Cerebellar nuclear complex (tissue), 1 donor: ENCODE measurements at places on chromosomes 11 and 22.

GRCh38 chr22:36756746-36757655, 18.9 kb downstream of the IFT27 start:
- DNase-seq, result no peak

- no peak for DNase-seq
These were observed 165.6 kb downstream of the ETS1 start for GRCh38 chr11:128421577-128422330.

DNA sequence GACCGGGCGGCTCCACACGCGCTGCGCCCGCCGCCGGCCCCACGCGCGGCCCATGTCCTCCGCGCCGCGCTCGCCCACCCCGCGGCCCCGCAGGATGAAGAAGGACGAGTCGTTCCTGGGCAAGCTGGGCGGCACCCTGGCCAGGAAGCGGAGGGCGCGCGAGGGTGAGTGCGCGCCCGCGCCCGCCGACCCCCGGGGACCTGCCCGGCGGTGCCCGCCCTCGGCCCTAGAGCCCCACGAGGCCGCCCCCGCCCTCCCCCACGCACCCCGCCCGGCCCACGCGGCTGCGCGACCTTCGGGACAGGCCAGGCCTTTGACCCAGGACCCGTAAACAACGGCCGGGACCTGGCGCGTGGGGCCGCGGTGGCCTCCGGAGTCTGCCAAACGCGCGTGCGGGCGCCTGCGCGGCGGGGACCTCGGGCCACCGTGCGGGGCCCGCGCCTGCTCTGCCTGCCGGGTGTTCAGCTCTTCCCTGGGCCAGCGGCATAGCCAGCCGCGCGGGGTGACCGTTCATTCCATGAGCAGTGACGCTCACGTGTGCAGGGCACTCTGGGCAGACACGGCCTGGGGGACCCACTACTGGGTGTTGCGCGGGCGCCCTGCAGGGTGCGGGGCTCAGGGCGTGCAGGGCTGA, at the start of gene PARVB:
PARVB (plus strand) TSS at position 15 of the 634 bp plus-strand sequence; CDS start at position 53, 38 bp downstream.
- no peak for DNase-seq

GRCh38 chr11:1168256-1168655, 10.5 kb downstream of the MUC5AC start:
- no peak for DNase-seq

GRCh38 chr11:76859708-76860227, 950 bp upstream of the ACER3 start:
- DNase-seq, result no peak

- no peak for DNase-seq
These were observed 30.9 kb downstream of the USP35 start for GRCh38 chr11:78219493-78220217.

- no peak for DNase-seq
These were observed 31.3 kb upstream of the YPEL1 start for GRCh38 chr22:21766691-21767462.

DNA sequence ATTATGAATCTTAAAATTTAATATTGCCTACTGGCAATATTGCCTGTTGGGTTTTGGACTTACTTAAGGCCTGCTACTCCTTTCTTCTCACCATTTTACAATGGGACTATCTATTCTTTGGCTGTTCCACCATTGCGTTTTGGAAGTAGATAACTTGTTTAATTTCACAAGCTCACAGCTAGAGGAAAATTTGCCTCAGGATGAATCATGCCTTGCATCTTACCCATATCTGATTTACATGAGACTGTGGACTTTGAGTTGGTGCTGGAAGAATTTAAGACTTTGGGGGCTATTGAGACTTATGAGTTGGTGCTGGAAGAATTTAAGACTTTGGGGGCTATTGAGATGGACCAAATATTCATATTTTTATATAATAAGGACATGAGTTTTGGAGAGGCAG, 662.6 kb downstream of the METTL15 start:
- DNase-seq, result no peak

DNA sequence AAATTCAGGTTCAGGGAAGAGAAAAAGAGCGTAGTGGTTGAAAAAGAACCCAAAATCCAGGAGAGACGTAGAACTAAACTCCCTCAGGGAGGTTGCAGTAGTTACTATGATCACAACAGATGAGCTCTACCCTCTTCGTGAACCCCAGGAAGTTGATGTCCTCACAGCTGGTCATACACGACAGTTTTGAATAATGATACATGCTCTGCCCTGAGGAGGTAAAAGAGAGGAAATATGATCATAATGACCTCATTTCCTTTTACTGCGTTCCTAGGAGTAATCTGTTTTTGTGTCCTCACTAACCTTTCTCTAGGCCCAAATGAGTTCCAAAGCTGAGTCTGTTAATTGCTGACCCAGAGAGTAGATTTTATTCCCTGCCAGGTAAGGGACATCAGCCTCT, 1.3 kb downstream of the PATE2 start:
- no peak for DNase-seq

DNA sequence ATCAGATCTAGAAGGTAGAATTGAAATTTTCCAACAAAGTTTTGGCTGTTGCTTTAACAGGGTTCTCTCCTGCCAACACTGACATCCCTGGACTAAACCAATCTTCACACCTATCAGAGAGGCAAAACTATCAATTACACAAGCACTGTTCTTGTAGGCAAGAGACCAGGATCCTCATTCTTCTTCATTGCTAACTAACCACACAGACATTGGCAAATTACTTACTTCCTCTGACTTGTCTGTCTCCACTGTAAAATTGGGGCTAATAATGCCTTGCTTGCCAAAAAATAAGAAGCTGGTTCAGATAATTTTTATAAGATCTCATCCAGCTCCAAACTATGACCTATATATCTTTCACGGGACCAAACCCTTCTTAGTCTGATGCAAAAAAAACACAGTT, 93.8 kb upstream of the DDI1 start:
- DNase-seq, result no peak

- no peak for DNase-seq
These were observed 261.3 kb downstream of the MN1 start for GRCh38 chr22:27540247-27540646.

DNA sequence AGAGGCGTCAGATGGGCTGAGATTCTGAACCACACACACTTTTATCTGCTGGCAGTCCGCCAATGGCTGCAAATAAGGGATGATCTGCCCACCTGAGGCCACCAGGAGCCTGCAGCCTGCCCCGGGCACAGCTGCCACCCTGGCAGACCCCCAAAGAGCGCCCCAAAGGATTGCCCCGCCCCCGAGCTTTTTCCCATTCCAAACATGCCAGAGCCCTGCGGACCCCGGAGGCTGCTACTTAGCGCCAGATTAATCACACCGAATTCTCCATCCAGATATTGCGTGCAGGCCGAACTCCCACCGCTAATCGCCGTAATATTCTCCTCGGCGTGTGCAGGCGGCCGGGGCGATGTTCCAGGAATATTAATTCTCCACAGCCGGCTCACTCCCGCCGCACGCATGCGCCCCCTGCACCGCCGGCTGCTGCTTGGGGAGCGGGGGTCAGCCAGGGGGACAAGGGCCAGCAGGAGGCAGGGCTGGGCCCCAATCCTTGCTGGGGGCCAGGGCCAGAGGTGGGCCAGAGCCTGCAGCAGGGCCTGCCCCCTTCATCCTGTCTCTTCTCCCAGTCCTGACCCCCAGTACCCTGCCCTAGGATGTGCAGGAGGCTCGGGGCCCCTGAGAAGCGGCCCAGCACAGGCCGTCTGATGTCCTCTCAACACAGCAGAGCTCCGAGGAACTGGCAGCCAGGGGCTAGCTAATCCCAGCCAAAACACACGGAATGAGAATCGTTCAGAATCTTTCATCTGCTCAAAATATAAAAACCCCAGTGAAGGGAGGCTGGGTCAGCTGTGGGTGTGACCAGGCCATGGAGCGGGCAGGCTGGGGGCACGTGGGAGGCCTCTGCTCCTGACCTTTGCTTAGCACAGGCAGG, 19.5 kb upstream of the TCF20 start:
- DNase-seq, result no peak

DNA sequence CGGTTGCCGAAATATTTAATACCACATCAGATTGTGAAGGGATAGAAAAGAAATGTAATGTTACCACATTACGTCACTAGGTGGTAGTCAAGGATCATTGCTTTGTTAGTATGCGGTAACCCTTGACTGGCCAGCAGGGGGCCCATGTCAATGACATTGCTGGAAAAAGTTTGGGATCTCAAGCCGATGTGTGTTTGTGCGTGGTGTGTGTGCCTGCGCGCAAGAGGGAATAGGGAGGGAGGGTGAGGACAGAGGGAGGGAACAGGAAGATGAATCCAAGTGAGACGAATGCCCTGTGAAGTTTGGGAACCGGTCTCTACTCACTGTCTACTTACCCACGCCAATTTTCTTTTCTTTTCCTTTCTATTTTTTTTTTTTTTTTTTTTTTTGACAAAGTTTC, 10.7 kb upstream of the MRGPRX2 start:
- no peak for DNase-seq

- DNase-seq, result no peak
These were observed 11.6 kb downstream of the OPCML start for GRCh38 chr11:133520707-133521106.

GRCh38 chr11:76641905-76642304, 28.6 kb downstream of the LRRC32 start:
- no peak for DNase-seq

- no peak for DNase-seq
These were observed 6.7 kb downstream of the MMP7 start for GRCh38 chr11:102523887-102524286.

DNA sequence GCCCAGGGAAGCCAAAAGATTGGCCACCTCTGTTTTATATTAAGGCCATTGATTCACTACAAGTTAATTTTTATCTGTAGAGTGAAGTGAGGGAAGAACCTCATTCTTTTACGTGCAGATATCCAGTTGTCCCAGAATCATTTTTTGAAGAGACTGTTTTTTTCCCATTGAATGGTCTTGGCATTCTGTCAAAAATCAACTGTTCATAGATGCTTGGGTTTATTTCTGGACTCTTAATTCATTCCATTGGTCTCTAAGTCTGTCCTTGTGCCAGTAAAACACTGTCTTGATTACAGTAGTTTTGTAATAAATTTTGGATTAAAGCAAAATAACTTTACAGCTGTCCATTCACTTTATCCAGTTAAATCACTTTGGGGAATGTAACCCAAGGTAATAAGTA, 26.8 kb downstream of the WBP2NL start:
- DNase-seq, result no peak

DNA sequence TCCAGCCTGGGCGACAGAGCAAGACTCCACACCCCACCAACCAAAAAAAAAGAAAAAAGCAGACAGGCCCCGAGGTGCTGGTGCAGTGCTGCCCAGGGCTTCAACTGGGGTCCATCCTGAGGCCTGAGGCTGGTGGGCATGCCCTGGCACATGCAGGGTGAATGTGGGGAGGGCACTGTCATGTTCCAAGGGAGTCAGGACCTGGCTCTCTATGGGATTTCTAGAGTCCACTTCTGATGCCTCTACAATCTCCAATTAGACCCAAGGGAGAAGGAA, 10.1 kb downstream of the CENPM start:
- no peak for DNase-seq

- DNase-seq, result no peak
These were observed 90.3 kb downstream of the MTMR3 start for GRCh38 chr22:29973269-29973668.

- no peak for DNase-seq
These were observed 437.0 kb downstream of the DYNC2H1 start for GRCh38 chr11:103546236-103546635.

DNA sequence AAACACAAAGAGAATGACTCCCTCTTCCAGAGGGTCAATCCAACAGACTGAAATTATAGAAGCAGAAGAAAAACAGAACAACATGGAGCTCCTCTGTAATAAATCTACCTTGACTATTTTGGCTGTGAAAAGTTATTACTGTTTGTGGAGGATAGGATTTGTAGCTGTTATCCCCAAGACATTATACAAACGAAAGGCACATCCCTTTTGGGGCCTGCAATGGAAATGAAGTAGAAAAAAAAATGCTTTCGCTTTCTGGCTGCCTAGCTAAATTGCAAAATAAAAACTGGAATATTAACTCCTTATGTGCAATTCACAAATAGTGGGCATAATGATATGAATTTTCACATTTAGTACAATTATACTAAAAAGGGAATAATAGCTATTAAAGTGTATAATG, 123.8 kb upstream of the CCDC179 start:
- no peak for DNase-seq

DNA sequence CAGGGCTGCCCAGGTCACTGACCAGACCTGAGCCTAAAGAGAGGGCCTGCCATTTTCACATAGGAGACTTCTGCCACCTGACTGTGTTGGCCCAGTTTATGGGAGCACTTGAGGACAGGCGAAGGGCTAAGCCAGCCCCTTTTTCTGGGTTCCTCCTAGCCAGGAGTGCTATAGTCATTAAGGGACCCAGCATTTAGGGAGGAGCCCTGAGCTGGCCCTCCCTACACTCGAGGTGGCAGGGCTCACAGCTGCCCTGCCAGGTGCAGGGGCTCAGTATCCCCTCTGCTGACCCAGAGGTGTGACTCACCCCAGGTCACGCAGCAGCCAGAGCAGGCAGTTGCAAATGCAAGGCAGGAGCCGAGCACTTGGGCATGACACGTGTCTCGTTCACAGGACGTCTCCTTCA, 86.3 kb upstream of the CRYBB3 start:
- DNase-seq, result no peak

DNA sequence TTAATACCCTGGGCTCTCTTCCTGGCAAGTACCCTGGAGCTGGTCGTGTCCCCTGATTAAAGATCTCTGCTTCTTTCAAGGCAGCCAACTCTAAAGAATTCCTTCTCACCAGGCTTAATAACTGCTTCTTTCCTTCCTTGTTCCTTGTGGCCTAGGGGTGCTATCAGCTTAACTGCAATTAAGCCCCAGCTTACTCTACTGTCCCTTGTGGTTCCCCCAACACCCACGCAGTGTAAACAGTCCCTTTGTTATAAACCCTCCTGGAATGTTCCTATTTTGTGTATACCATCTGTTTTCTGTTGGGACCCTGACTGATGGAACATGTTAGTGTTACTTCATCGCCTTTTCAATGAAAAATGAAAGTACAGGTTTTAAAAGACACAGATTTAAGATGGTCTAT, 126.4 kb upstream of the KIRREL3 start:
- DNase-seq, result no peak

DNA sequence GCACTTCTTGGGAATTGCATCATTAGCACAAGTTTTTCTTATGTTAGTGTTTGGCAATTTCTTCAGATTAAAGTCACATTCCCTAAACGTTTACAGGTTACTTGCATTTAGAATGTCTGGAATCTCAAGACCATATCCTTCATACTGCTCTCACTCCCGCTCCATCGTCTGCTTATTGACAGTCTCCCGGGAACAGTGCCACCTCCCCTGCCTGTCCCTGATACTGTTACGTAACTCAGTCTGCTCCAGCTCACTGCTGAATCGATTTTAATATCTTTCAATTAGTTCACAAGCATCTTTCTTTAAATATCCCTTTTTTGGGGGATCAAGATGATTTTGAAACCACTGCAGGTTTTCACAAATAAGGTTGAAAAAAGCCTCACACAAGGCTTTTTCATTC, 48.2 kb downstream of the GLYATL2 start:
- DNase-seq, result no peak
